Gastroesophageal sphincter (tissue), 4 donors: ENCODE measurements at places on chromosomes 3 and 15. TPM values are rescaled to one million over a fixed set of nuclear protein-coding genes. Genes with fewer than 3 reads are reported as not detected.
A peak's percentile ranks its signal among the peaks of the same experiment; 100 is the strongest.

DNA sequence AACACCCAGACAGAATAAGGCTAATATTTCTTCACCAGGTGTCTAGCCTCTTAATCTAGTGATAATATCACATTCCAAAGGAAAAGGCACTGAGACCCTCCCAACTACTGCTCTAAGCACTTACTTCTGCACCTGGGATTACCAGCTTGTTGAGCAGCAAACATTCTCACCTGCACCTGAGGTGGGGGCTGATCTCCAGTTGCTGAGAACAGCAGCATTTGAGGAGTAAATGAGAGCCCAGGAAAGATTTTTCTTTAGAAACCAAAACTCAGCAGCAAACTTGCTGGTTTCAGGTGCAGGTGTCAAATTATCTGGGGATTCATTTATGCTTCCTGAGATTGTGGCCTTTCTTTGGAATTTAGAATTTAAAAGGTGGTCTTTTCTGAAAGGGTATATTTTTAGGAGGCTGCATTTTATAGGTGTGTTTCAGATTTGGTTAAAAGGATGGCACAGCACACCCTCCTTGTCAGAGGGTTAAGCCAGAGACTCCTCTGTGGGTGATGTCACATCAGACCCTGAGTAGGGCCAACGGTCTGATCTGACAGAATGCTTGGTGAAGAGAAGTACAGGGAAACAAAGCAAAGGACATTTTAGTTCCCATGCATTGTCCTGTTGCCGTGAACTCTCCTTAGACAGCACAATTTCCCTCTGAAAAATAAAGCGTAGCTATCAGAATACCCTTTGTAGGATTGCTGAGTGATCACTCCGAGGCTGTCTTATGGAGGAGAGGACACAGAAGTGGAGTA is 411.0 kb upstream of the ATP11B start:
- no peak for ATAC-seq

CLDN18 gene
- not detected for total RNA-seq

DNA sequence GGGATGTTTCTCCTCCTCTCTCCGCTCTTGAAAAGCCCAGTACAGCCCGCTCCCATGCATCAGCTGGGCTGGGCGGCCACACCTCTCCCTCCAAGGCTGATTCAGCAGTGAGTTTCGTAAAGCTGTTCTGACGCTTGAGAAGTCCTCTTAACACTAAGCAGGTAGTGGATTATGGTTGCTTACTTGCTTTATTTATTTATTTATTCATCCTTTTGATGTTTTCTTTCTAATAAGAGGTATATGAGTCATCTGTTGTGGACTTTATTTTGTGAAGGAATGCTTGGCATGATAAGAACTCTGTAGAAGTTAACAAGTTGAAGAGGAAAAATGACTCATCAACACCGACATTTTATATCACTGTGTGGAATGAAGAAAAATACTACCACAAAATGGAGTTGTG is 285.0 kb downstream of the SQOR start:
- ATAC-seq, result no peak

DNA sequence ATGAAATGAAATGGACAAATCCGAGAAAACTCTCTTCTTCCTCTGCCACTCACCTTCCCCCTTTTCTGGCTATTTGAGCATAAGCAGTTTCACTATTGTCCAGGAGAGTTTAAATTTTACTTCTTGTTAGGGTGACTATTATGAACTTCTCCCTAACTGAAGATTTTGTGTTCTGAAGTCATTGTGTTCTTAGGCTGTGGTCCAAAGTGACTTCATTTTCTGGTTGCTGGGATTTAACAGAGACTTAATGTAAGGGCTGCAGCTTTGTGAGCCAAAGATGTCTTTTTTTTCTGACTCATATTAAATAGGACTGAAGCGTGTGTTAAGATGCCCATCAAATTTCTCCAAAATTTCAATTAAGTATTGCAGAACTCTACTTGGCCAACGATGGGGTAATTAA is 46.5 kb upstream of the FSTL1 start:
- ATAC-seq, result no peak

DNA sequence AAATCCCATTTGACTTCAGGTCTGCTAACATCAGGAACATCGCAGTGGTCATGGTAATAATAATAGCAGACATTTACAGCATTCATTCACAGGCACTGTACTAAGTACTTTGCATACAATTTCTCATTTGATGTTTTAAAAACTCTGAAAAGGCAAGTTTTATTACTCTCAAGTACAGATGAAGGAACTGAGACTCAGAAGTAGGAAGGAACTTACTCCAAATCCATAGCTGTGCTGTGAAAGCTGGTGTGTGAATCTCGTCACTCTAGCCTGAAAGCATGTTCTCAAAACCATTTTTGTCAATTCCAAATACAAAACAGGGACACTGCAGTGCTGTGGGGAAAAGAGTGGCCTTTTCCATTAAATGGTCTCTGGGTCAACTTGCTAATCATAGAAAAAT is 179.9 kb downstream of the FAM43A start:
- ATAC-seq, result no peak

DNA sequence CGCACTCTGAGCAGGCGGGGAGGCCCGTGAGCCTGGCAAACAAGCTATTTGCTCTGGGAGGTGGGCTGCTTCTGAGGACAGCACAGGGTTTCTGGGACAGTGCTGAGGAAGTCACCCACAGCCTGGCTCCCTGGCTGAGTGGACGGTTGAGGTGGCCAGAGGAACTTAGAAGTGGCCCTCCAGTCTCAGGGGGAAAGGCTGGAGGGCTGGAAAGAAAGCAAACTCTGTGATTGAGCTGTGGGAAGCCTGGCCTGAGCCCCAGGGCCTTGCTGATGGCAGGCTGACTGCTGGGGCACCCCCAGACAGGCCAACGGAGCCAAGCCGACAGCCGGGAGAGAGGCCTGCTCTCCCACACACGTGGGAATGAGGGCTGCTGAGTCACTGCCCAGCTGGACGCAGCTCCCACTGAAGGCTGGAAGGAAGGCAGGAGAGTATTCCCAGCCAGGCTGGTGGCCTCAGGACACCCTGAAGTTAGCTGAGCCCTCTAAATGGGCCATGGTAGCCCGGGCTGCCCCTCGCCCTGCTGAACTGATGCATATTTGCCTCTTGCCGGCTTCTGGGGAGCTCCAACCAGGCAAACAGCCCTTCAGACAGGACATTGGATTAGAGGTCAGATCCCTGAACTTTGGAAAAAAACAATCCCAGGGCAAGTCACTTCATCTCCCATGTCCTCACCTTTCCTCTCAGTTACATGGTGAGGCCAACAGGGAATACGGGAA is 98.0 kb upstream of the TLE3 start:
- ATAC-seq, result peak; percentile 93

DNA sequence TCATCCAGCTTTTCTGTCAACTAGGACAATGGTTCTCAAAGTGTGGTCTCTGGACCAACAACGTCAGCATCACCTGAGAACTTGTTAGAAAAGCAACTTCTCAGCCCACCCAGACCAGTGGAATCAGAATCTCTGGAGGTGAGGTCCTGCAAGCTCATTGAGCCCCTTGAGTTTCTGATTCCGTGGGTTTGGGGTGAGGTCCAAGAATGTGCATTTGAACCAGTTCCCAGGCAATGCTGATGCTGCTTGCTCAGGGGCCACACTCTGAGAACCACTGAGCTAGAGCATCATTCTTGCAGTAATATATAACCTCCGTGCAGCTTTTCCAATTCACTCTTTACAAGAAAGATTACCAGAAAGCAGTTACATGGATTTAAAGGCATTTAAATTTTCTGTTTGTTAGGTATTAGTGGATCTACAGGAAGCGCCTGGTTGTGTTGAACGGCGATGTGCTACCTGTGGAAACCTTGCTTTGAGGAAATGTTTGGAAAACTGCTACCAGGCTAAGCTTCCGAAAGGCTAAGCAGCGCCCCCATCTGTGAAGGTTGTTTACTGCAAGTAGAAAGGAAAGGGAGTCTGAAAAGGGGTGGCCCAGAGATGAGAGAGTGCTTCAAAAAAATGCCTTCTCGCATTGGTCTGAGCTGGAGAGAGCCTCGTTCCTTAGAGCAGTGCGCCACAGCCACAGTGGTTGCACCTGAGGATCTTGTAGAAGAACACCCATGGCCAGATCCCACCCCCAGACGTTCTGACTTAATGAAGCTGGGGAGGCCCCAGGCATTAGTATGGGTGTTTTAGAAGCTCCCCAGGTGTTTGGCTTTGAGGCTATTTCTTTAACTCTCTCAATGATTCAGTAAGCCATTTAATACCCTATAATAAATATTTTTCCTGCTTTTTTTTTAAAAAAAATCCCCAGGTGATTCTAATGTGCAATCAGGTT is 50.0 kb downstream of the RLBP1 start:
- ATAC-seq, result no peak

TMEM158 gene
- total RNA-seq, result 4.1 TPM

- ATAC-seq, result no peak
Measured at GRCh38 chr3:107468782-107469181, 54.0 kb upstream of the BBX start.

GRCh38 chr15:56211960-56212550 is 31.6 kb downstream of the RFX7 start:
- no peak for ATAC-seq

GRCh38 chr3:37961622-37962431 is 28.8 kb upstream of the VILL start:
- ATAC-seq, result no peak
